NCI-H524 (cell line): ENCODE measurements at places on chromosomes 4 and X.

DNA sequence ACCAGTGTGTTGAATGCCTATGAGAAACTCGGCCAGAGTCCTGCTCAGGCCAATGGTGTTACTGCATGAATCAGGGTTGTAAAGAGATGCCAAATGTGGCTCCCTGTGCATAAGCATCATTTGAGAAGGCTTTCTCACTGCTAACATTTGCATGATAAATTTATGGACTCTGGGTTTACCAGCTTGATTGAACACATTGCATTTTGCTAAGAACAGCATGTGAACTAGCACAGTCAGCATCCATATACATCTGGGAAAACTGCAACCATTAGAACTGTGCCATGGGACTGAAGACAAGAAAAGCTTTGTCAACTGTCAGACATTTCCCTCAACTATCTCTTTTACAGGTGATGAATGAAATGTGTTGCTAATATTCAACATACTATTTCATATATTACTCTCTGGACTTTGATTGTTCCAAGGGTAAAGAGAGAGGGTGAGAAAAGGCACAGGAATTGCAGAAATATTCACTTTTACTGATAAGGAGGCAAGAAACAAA is 1427.4 kb upstream of the ADGRL3 start:
- no peak for DNase-seq

- no peak for DNase-seq
These were observed 134.7 kb upstream of the MAMLD1 start for GRCh38 chrX:150228431-150228830.

DNA sequence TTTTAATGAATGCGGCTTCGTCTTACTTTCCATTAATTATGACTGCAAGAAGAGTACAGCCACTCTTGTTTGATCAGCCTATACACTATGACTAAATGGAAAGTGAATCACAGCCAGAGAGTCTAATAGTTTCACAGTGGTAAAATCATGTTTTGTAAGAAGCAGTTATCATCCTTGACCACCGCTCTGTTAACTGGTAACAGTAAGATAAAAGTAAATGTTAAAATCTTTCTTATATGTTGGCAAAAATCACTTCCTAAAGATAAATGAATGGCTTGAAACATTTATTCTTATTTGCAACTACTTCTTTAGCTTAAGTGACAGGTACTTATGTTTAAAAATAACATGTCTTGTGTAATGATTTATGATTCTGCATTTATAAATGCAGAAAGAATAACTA is 13.2 kb downstream of the GALNT7 start:
- no peak for DNase-seq

- DNase-seq = no peak
These were observed 6.3 kb downstream of the GSTCD start for GRCh38 chr4:105714932-105715331.
